Transverse colon (tissue), 4 donors: ENCODE measurements at places on chromosomes 5 and 9.

- no peaks in the 10 kb centered on the region for H3K27me3 ChIP-seq
- H3K4me3 ChIP-seq = no peak overlapping the region
- no peaks in the 10 kb centered on the region for H3K36me3 ChIP-seq
Measured at GRCh38 chr5:119708076-119708790, 78.9 kb downstream of the FAM170A start.

GRCh38 chr5:100902440-100903038 is 543 bp downstream of the ST8SIA4 start:
- no peaks in the 10 kb centered on the region for H3K4me1 ChIP-seq
- H3K27ac ChIP-seq = peak overlapping the region; percentile 78
- no peaks in the 10 kb centered on the region for H3K36me3 ChIP-seq
- DNase-seq = no peak
- H3K4me3 ChIP-seq = peak overlapping the region; percentile 33

GRCh38 chr9:84867186-84867585 is 197.7 kb downstream of the NTRK2 start:
- H3K4me1 ChIP-seq = no peaks in the 10 kb centered on the region
- no peak for DNase-seq
- no peak overlapping the region for H3K4me3 ChIP-seq
- H3K27me3 ChIP-seq = no peaks in the 10 kb centered on the region
- no peaks in the 10 kb centered on the region for H3K36me3 ChIP-seq

DNA sequence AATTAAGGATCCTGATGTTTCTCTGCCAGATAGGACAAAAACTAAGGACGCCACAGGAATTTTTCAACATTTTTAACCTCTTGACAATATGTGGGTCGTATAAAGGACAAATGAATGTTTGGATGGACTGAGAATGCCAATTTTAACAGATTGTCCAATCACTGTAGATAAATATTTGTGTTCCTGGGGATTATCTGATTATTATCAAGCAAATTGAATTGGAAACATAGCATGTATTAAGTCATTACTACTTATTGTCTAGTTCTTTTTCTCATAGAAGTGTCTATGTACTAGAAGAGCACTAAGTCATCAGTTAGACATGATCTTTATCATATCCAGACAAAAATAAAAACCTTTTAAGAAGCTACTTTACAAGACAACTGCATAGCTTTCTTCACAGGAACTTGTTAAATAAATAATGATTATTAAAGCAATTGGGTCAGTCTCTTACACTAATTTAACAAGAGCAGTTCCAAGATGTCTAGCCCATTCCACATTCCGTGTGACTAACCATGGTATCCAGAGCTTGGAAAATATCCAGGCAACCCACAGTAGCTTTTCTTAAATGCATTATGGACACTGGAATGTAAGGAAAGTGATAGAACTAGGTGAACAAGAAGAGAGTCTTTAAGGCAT is 127.5 kb upstream of the CDKN2B start:
- no peak overlapping the region for H3K4me3 ChIP-seq
- no peaks in the 10 kb centered on the region for H3K27me3 ChIP-seq
- H3K27ac ChIP-seq = no peak overlapping the region

DNA sequence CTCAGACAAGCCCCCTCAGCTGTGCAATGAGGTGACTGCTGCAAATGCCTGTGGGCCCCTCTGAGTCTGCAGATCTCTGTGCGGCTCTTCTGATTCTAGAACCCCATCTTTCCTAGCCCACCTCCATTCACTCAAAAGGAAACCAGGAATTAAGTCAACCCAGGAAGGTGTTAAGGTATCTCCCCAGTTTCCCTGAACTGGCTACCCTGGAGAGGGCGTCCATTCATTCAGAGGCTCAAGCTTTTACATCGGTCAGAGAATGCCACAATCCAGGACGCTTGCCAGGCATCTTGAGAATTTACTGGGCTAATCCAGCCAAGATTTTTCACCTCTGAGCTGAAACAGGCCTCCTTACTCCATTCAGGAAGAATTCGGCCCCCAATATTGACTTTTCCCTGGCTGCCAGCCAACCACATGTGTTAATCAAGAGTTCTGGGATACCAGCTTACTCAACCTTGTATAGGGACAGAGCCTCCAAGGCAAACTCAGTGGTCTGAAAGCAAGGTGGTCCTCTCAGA is 889 bp upstream of the ADAMTS12 start:
- H3K36me3 ChIP-seq = no peaks in the 10 kb centered on the region
- H3K4me1 ChIP-seq = peaks cover 8% of the 10 kb centered on the region
- DNase-seq = peak; percentile 10
- peak overlapping the region; percentile 55 for H3K27ac ChIP-seq
- peaks cover 23% of the 10 kb centered on the region for H3K27me3 ChIP-seq

DNA sequence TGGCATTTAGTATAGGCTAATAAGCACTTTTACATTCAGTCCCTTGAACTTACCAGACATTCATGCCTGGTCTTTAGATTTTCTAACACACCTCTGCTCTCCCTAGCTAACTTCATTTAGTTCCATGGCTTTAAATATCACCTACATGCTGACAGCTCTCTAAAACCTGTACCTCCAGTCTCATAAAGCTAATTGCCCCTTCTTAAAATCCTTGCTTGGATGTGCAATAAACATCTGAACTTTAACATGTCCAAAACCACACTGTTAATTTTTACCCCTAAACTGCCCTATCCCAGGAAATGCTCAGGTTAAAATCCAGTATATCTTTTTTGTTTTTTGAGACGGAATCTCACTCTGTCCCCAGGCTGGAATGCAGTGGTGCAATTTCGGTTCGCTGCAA is 139.8 kb downstream of the CPLANE1 start:
- H3K27ac ChIP-seq = peak overlapping the region; percentile 65
- H3K27me3 ChIP-seq = no peaks in the 10 kb centered on the region
- H3K4me3 ChIP-seq = no peak overlapping the region

GRCh38 chr5:58961631-58962280 is 378.9 kb downstream of the RAB3C start:
- no peak for DNase-seq
- no peaks in the 10 kb centered on the region for H3K36me3 ChIP-seq
- no peaks in the 10 kb centered on the region for H3K27me3 ChIP-seq
- H3K27ac ChIP-seq = no peak overlapping the region

DNA sequence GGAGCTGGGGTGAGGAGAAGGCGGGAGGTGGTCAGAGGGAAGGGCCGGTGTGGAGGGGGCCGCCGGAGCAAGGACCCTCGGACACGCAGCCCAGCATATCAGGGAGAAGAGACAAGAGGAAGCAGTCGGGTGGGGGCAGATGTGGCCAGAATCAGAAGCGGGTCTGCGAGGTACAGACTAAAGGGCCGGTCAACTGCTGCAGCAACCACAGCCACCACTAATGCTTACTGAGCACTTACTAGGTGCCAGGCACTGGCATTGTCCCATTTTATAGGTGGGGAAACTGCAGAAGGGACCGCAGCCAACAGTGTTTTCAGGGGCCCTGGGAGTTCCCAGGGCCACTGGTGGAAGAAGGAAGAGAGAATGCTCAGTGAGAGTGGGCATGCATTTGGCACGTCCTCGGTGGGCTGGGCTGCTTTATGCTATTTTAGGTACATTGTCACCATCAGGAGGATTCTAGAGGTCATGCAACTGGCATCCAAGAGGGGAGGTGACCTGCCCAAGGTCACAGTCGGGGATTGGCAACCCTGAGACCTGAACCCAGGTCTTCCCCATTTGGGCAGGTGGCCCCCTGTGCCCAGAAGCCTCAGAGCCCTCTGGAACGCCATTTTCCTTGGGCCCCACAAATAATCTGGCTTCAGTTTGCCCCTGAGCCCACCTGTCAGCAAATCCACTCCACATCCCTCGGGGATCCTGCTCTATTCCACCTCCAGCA is 53.4 kb downstream of the DUSP1 start:
- no peak overlapping the region for H3K4me3 ChIP-seq
- DNase-seq = no peak
- H3K27me3 ChIP-seq = no peaks in the 10 kb centered on the region
- H3K36me3 ChIP-seq = no peaks in the 10 kb centered on the region

DNA sequence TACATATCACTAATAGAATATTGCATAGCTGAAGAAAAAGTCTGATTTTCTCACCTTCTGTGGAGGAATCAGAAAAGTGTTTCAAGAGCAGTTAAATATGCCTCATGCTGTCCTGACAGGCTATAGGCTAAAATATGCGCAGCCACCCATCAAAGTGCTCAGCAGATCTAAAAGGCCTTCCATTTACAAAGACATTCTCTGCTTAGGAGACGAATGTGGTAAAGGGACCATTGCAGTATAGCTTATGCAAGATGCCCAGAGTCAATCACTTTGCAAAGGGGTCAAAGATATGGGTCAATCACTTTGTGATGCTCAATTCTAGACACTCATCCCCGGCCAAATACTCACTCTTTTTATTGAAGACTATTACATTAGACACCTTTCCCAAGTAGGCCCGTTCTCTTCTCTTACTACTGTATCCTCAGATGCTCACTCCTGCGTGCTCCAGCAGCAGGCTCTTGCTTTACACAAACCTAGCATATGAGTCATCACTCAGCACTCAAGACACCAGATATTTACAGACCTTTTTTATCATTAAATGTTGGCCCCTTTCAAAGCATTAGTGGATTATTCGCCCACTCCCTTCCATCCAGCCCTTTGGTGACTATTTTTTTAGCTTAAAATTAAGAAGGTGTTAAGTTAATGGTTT is 568.2 kb upstream of the CDH18 start:
- no peaks in the 10 kb centered on the region for H3K27me3 ChIP-seq
- H3K4me1 ChIP-seq = no peaks in the 10 kb centered on the region
- H3K4me3 ChIP-seq = no peak overlapping the region

- H3K27me3 ChIP-seq = no peaks in the 10 kb centered on the region
- peak overlapping the region; percentile 89 for H3K27ac ChIP-seq
- H3K4me3 ChIP-seq = no peak overlapping the region
- peaks cover 59% of the 10 kb centered on the region for H3K4me1 ChIP-seq
- no peaks in the 10 kb centered on the region for H3K36me3 ChIP-seq
Measured at GRCh38 chr9:94867281-94867841, 140.9 kb downstream of the AOPEP start.

DNA sequence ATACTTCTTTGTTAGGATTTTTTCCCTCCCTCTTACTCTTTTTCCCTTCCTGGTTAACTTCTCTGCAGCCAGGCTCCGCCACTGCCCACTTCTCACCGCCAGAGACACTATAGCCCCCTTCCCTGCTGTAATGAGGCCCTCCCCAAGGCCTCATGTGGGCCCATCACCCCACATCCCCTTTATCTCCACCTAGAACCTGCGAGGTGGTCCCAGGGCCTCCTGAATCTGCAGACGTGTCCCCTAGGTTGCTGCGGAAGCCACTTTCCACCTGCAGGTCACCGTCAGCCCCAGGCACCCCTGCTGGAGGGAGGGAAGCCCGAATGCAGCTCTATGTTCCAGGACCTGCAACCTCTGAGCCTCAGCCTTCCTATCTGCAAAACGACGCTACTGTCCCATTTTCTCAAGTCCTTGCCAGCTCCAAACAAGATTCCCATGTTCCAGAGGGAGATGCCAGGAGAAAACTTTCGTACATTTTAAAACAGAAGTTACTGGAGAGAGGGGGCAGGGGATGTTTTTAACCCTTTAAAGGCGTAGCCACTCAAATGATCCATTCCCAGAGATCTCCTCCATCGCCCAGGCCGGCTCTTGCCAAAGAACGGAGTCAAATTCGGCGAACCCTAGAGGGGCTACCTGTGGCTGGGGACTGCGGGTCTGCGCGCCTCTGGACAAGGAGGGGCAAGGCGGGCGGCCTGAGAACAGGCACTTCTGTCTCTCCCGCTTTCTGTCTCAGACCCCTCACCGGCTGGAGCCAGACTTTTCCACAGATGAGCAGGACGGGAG is 929 bp downstream of the SH3PXD2B start:
- peak overlapping the region; percentile 96 for H3K27ac ChIP-seq
- peak overlapping the region; percentile 76 for H3K4me3 ChIP-seq
- H3K4me1 ChIP-seq = peaks cover 23% of the 10 kb centered on the region
- H3K36me3 ChIP-seq = no peaks in the 10 kb centered on the region

GRCh38 chr9:129836311-129837007 is 1.2 kb downstream of the USP20 start:
- H3K4me1 ChIP-seq = peaks cover 23% of the 10 kb centered on the region
- no peaks in the 10 kb centered on the region for H3K27me3 ChIP-seq
- peak overlapping the region; percentile 99 for H3K4me3 ChIP-seq
- H3K27ac ChIP-seq = peak overlapping the region; percentile 96

- H3K4me3 ChIP-seq = no peak overlapping the region
- peak; percentile 40 for DNase-seq
- peaks cover 61% of the 10 kb centered on the region for H3K4me1 ChIP-seq
- no peaks in the 10 kb centered on the region for H3K36me3 ChIP-seq
- peak overlapping the region; percentile 51 for H3K27ac ChIP-seq
- no peaks in the 10 kb centered on the region for H3K27me3 ChIP-seq
Measured at GRCh38 chr9:91896513-91897121, 53.4 kb downstream of the ROR2 start.

DNA sequence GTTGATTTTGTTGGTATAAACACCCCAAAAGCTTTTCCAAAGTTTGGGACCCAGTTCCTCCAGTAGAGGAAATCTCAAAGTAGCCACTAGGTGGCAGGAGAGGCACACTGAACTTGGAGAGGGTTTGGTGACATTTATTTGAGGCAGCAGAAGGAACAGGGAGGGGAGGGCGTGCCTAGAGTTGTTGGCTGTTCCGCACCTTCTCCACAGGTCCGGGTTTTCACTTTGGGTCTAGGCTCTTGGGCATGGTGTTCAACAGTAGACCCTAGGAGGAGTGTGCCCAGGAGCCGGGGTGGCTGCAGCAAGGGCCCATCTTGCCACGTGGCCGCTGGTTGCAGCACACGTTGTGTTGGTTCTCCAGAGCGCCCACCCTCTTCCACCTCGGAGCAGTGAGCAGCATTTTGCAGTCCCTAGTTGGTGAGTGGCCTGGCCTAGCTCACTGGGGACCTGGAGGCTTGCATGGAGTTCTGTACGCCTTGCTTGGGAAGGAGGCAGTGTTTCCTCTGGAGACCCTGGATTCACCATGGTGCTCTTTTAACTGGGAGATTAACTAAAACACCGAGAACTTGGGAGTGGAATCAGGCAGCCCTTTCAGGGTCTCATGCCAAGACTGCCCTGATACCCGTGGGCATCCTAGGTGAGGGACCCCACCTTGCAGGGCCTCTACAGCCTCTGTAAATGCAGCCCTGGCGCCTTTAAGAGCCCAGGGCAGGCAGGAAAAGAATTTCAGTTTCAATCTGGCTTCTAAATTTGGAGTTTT is 28.2 kb downstream of the PTPA start:
- H3K27me3 ChIP-seq = no peaks in the 10 kb centered on the region
- peak overlapping the region; percentile 100 for H3K27ac ChIP-seq
- peak; percentile 85 for DNase-seq
- H3K36me3 ChIP-seq = no peaks in the 10 kb centered on the region
- peak overlapping the region; percentile 11 for H3K4me3 ChIP-seq
- peaks cover 65% of the 10 kb centered on the region for H3K4me1 ChIP-seq
